ENCODE measurements at places on chromosomes 11 and 22.

DNA sequence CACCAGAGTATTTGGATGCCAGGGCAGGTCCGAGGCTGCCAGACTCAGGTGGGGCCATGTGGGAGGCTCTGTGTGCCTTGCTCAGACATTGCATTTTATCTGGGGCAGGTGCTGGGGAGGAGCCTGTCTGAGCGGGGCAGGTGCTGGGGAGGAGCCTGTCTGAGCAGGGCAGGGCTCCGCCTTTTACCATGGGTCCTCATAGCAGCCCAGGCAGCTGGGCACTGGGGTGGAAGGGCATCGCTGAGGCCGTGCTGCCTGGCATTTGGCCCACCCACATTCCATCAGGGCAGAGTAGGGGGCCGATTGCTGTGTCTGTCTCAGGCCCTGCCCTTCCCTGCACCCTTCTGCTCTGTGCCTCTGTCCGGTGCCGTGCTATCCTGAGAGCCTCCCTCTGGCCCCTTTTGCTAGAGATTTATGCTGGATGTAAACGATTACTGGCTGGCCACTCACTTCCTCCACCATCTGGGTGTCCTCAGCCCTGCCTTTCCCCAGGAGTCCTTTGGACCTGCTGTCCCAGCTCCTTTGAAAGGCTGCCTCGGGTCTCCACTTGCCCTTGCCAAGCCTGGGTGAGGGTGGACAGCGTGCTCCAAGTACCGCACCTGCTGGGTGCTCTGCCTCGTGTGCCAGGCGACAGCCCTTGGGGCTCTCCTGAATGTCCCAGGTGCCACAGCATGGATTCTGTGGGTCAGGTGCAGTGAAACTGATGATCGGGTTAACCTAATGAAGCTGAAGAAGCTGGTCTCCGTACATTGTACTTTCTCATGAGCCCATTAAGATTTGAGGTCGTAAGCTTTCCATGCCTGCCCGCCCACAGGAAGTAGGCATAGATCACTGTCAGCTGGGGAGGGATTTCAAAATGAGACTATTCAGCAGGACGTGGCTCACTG lies 281.6 kb downstream of the TBC1D22A start:
- no peak for ATAC-seq

DNA sequence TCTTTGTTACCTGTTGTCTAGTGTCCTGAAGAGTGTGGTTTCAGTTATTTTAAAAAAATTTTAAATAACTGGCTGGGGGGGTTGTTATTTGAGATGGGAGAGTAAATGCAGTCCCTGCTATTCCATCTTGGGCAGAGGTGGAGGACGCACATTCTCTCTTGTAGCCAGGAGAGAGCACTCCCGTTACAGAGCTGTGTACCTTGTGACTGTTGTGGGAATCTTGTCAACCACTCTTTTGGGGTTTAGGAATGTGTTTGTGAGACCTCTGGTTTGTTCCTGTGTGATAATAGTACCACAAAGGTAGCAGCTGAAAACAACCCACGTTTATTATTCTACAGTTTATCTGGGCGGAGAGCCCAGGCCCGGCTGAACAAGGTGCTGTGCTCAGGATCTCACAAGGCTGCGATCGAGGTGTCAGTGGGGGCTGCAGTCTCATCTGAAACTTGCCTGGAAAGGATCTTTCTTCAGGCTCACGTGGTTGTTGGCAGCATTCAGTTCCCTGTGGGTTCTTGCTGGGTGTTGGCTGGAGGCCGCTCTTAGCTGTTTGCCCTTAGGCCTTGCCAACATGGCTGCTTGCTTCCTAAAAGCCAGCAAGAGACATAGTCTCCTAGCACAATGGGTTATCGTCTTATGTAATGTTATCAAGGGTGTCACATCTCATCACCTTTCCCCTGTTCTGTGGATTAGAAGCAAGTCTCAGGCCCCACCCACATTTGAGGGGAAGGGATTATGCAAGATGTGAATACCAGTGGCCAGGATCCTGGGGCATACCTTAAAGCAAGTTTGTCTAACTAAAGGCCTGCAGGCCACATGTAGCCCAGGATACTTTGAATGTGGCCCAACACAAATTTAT lies 20.6 kb downstream of the IGHMBP2 start:
- ATAC-seq: no peak

DNA sequence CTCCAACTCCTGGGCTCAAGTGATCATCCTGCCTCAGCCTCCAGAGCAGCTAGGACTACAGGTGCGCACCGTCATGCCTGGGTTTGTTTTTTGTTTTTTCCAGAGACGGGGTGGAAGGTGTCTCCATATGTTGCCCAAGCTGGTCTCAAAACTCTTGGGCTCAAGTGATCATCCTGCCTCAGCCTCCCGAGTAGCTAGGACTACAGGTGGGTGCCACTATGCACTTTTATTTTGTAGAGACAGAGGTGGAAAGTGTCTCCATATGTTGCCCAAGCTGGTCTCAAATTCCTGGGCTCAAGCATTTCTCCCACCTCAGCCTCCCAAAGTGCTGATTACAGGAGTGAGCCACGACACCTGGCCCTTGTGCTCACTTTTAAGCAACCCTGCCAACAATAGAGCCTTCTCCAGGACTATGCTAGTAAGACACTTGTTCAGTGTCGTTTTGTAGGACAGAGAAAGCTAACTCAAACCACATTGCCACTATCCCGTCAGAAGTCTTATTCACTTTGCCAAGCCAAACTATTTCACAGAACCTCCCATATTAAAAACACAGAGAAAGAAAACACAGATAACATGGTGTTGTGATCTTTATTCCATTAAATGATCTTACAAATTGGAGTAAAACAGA lies 9.4 kb upstream of the PLAAT3 start:
- ATAC-seq: no peak

- no peak for ATAC-seq
Measured at GRCh38 chr22:47201186-47201995, 438.9 kb downstream of the TBC1D22A start.

GRCh38 chr11:29300420-29300819 lies 716.4 kb downstream of the KCNA4 start:
- no peak for ATAC-seq

- ATAC-seq: peak; percentile 68
Measured at GRCh38 chr11:7251836-7252682, at the start of gene SYT9. SYT9 (plus strand) TSS chr11:7251904; CDS start chr11:7252187, 283 bp downstream.

DNA sequence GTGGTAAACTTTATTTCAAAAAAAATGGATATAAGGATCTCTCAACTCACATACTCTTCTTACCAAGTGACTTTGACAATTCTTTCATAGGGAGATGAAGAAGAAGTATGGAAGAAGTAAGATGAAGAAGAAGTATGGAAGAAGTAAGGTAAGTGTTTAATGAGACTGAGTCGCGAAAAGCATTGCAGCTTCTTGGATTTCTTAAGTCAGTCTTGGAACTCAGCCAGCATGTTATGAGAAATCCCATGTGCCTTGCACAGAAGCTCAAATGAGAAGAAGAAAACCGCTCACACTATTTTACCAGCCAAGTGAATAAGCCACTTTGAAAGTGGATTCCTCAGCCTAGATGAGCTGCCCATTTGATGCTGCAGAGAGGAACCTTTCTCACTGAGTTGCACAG lies 332.0 kb upstream of the CCDC179 start:
- no peak for ATAC-seq

- peak; percentile 22 for ATAC-seq
Measured at GRCh38 chr11:14577835-14578529, 57.8 kb upstream of the PSMA1 start.

DNA sequence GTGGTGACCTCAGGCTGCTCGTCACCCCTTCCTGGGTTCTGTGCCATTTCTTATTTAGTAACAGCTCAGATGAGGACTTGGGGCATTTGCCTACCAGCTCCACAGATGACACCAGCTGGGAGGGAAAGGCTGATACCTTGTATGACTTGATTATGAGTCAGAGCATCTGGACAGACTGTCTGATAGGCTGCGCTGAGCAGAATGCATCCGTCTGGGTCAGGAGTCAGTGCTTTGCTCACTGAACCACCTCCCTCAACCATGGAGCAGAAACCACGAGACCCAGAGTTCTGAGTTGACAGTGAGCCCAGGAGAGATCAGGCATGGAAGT lies 6.8 kb downstream of the ST14 start:
- ATAC-seq: peak; percentile 95

GRCh38 chr11:72655014-72655413 lies 19.2 kb downstream of the PDE2A start:
- ATAC-seq: no peak

- peak; percentile 78 for ATAC-seq
Measured at GRCh38 chr11:47980088-47980906, at the start of gene PTPRJ. PTPRJ (plus strand) TSS chr11:47980559; CDS start chr11:47980913, 354 bp downstream.

GRCh38 chr22:43346521-43346929 lies 3.4 kb upstream of the SCUBE1 start:
- peak; percentile 63 for ATAC-seq

- no peak for ATAC-seq
Measured at GRCh38 chr11:13761716-13762115, 93.2 kb downstream of the FAR1 start.

DNA sequence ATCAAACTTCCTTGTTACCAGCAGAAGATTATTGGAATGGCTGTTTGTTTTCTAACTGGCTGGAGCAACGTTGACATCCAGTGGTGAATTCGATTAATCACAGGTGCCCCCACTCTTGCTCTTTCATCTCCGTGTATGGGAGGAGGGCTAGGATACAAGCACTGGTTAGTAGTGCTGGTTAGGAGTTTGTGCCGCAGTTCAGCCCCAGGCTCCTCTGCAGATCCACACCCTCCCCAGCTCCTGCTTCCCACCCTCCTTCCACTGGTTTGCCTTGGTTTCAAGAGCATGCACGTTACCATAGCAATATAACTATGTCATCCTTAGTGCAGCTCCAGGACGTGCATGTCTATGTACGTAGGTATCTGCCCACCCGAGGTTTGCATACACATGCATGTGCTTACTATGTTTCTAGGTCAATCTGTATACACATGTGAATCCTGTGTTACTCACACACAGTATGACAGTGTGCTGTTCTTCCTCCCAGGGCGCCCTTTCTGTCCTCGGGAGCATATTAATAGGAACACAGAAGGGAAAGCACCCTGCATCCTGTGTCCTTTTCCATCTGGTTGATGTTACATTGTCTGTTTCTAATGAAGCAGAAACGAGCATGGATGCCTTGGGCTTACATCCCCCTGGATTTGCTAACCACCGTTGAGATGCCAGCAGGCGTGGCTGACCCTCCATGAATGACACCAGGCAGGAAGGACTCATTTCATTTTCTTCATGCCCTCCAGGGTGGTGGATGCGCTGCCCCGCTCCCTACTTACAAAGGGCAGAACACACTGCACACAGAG lies 539.3 kb downstream of the OPCML start:
- no peak for ATAC-seq

DNA sequence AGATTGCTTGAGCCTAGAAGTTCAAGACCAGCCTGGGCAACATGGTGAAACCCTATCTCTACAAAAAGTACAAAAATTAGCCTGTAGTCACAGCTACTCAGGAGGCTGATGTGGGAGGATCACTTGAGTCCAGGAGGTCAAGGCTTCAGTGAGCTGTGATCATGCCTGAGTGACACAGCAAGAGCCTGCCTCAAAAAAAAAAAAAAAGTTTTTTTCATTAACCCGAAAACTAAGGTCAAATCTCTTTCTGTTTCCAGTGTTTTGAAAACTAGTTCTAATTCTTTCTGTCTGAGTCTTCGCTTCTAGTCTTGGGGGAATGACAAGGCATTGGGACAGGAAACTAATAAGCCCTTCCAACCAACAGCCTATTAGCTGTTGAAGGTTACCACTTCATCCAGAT lies 57.6 kb downstream of the LIF start:
- no peak for ATAC-seq

- ATAC-seq: no peak
Measured at GRCh38 chr11:209275-210121, 2.0 kb downstream of the RIC8A start.

DNA sequence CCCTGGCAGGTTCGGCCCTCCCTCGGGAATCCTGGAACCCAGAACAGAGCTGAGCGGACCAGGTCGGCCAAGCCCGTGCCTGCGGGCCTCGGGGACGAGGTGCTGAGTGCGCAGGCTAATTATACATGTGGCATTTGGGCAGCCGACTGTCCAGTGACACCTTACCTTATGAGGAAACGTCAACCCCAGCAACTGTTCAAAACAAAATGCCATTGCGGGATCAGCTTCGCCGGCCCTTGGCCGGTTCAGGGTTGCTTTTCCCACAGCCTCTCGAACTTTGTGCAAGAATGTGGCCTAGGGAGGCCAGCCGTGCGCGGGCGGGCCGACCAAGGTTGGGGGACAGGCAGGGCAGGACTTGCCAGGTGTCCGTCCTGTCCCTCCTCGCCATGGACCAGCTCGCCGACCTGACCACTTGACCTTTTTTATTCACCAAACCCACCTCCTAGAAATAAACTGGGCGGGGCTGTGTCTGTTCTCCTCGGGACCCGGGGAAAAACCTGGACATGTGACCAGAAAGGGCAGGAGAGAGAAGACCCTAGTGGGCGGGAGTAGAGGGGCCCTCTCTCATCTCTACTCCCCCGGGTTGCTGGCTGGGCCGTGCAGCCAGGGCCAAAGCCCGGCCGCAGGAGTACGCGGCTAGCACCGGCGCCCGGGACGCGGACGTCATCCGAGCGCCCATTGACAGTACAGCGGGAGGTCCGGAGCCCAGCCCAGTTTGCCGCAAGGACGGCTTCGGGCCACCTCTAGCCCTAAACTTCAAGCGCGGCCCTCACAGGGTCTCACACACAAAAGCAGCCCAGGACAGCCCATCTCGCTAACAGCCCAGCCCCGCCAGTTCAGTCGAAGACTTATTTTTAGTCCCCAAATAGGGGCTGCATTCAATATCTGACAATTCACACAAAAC lies 134.3 kb upstream of the C11orf58 start:
- no peak for ATAC-seq

DNA sequence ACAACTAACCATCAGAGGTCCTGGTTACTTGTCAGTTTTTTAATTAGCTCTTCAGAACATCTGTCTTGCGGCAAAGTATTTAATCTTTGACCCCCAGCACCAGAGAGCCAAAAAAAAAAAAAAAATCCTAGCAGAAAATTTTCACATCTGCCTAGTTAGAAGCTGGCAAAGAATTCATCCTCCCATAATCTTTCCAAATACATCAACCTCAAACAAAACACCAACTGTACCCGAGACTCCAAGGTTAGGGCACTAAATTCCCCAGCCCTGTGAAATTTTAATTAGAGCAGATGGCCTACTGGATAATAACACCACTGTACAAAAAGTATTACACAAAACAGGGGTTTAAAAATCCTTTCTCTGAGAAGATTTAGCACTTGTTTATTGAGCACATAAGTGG lies 55.7 kb downstream of the RAB38 start:
- no peak for ATAC-seq

DNA sequence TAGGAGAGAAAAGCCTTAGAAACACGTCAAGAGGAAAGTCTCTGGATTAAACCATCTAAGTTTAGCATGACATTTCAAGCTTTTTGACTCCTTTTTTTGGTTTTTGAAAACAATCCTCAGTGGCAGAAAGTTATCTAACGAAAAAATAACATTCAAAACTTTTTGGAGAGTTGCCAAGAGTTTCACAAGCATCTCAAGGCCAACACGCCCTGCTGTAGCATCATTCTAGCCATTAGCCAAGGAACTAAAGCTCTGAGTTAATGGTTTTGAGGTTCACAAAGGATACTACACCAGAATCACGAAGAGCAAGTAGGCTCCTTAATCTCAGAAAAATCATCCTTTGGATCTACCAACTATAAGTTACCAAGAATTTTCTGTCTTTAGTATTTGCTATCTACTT lies 94.8 kb downstream of the PICALM start:
- no peak for ATAC-seq

GRCh38 chr11:120385110-120385509 lies 48.9 kb downstream of the ARHGEF12 start:
- no peak for ATAC-seq

Measured in stimulated activated memory B cell treated with anti-CD40 and anti-IgM and Interleukin-4, amounts not matched to agents 10 μg/mL and 1 μg/mL and 100 μg/mL, for 72 hours (primary cell).